ENCODE measurements at places on chromosomes 1 and 21.

DNA sequence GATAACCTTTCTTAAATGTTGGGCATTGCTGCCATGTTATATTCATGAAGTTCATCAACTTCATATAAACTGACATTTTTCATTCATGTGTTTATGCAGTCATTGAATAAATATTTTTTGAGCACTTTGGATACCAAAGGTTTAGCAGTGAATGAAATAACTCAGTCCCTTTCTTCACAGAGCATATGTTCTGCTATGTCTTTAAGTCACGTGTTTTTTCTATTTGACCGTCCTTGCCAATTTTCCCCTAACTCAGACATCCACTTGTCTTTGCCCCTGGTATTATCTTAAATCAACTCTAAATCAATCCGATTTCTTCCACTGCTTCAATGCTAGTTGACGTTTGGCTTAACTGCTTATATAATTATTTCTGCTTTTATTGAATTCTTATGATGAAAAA, 16.6 kb downstream of the ADARB1 start:
- DNase-seq = no peak

DNA sequence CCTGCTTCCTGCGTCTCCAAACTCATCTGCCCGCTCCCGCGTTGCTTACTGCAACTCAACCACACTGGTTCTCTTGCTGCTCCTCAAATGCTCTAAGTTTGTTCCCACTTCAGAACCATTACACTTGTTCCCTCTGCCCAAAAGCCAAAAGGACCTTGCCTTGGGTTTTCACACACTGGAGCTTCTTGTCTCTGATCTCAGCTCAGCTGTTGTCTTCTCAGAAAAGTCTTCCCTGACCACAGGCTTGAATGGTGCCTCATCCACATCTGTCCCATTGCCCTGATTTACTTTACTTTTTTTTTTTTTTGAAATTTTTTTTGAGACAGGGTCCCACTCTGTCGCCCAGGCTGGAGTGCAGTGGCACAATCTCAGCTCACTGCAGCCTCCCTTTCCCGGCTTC, 44.3 kb upstream of the SYT14 start:
- no peak for DNase-seq

GRCh38 chr1:202733251-202733650, 23.0 kb upstream of the SYT2 start:
- DNase-seq = no peak

DNA sequence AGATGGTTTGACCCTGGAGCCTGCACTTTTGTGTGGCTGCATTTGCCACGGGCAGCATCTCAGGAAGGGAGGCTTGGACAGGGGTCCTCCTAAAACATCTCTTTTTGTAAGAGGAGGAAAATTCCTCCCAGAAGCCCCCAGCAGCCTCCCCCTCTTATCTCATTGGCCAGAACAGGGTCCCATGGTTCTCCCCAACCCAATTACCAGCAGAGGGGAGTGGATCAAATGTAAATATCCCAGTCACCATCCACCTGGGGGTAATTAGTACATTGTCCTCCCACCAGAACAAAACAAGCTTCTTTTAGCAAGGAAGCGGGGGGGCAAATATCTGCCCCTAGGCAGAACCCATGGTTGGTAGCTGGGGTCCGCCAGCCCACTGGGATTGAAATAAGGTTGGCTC, 44.7 kb upstream of the TENT5B start:
- DNase-seq = no peak

Measured in NCI-H510A (cell line).